ENCODE measurements at places on chromosomes 6 and 20.

DNA sequence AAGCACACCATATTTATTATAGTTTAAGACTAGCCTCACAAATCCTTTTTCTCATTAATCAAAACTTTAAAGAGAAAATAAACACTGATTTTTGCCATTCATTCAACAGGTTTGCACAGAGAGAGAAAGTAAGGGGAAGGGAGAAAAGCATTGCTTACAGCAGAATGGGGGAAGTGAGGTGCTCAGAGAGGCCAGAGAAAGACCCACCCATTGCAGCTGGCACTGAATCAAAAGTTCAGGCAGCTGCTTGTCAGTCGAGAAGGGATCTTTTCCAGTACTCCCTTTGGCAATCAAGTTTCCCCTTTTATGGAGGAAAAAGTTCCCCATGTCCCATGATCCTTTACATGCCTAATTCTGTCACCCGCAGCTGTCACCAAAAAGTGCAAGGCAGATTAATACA lies 8.0 kb upstream of the CRISP2 start:
- DNase-seq: no peak

- no peak for DNase-seq
Measured at GRCh38 chr6:35044761-35045421, 96.2 kb downstream of the TCP11 start.

GRCh38 chr6:44892579-44892978 lies 435.6 kb upstream of the RUNX2 start:
- no peak for DNase-seq

DNA sequence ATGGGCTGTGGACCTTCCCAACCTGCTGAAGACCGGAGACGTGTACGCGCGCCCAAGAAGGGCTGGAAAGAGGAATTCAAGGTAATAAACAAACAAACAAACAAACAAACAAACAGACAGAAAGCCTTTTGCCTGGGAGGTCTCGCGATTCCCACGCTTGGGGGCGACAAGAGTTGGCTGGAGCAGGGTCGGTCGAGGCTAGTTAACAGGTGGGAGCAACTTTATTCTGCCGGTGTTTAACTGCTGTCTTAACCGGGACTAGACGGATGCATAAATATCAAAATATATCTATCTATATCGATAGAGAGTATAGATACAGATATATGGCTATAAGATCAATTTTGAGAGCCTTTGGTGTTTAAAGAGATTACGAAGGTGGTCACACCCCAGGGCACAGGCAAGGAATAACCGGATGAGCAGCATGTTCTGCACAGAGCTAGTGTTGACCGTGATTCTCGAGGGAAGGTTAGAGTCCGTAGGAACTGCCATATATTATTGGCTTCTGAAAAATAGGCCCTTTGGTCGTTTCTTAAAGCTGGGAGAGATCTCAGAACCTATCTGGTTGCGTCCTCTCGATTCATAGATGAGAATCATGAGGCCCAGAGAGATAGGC lies 514 bp downstream of the STMND1 start:
- no peak for DNase-seq

DNA sequence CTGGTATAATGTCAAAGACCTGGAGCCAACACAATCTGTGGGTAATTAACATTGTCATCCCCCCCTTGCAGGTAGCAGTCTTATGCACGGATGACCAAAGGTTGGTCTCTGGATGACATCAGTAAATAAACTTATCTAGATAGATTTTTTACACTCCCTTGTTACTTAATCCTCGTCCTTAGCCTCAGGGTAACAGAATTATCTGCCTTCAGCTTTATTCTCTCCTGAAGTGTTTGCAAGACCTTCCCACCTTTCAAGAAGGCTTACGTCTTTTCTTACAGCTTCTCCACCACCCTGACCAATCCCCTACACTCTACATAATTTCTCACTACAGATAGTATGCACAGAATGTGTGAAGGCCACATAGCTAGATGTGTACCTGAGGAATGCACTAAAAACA lies 434.8 kb upstream of the HTR1E start:
- no peak for DNase-seq

- DNase-seq: no peak
Measured at GRCh38 chr6:44969446-44970185, 358.5 kb upstream of the RUNX2 start.

- DNase-seq: no peak
Measured at GRCh38 chr6:51513891-51514747, 573.3 kb downstream of the PKHD1 start.

- no peak for DNase-seq
Measured at GRCh38 chr20:36988494-36988966, 37.0 kb upstream of the SAMHD1 start.

DNA sequence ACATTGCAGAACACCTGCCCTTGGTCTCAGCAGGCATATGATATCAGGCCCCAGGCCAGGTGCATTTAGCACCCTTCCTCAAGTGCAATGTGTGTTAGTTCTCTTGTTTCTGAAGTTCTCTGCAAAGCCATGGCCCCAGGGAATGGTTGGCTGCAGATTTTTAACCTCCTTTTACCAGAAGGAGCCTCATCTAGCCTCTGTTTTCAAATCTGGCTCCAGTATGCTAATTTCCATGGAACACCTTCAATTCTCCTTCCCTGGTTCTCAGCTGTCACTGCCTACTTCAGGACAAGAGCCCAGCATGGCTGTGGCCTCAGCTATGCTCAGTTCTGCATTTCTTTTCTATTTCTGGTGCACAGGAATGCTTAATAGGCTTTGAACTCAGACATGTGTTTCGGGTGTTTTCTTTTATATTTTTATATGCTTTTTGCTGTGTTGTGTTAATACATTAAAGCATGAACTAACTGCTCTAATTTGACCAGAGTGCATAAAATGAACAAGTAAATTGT lies 51.6 kb upstream of the OGFRL1 start:
- no peak for DNase-seq

Data from osteoblast (primary cell).